ENCODE measurements at places on chromosomes 5 and 9.

DNA sequence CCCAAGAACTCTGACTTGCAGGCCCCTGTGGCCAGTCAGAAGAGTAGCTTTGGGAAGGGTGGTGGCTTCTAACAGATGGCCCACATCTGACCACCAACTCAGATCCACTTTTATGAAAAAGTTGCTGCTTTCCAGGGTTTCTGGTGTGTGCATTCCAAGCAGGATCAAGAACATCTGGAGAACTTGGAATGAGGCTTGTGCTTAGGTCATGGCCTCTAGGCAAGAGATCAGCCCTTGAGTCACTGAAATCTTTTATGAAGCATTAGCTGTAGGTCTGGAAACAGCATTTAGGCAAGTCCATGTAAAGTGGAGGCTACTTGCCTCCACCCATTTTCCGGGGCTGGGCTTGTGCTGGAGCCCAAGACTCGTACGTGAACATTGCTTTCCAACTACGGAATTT is 433.3 kb downstream of the SH3GL2 start:
- DNase-seq: no peak

GRCh38 chr5:65030056-65030455 is 261.3 kb downstream of the CWC27 start:
- no peak for DNase-seq

- no peak for DNase-seq
These were observed 20.7 kb upstream of the ANKRD34B start for GRCh38 chr5:80590766-80591165.

DNA sequence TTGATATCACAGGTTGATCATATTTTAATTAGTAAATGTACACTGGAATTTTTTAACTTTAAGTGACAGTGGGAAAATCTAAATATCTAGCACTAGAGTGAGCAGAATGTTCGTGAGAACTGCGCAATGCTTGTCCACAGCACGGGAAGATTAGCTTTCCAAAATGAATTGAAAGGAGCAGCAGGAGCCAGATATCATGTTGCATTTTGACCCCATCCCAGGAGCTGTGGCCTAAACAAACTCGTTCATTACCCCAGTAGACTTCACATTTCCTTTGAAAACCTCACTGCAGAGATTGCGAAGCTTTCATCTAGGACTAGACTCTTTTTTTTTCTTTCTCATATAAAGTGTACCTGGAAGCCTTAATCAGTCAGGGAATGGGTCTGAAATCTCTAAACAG is 525.8 kb downstream of the CTNND2 start:
- DNase-seq: no peak

GRCh38 chr9:131204285-131204684 is 72.0 kb downstream of the FAM78A start:
- no peak for DNase-seq

GRCh38 chr5:55564721-55565120 is 30.0 kb upstream of the PLPP1 start:
- DNase-seq: no peak

GRCh38 chr5:149036168-149036567 is 26.7 kb downstream of the SH3TC2 start:
- no peak for DNase-seq

DNA sequence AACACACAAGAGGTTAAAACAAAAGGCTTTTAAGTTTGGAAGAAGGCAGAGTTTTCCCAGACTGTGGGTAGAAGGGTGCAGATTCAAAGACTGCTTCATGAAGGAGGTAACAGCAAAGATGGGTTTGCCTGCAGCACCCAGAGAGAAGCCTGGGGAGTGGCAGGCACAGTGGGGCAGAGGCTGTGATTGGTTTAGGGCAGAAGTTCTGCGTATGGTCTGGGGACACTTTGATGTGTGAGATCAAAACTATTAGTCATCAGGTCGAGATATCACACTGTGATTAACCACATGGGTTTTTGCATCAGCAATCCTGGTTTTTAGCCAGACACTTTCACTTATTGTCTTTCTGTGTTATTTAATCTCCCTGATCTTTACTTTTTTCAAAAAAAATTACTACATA is 188.8 kb upstream of the GLRA1 start:
- no peak for DNase-seq

DNA sequence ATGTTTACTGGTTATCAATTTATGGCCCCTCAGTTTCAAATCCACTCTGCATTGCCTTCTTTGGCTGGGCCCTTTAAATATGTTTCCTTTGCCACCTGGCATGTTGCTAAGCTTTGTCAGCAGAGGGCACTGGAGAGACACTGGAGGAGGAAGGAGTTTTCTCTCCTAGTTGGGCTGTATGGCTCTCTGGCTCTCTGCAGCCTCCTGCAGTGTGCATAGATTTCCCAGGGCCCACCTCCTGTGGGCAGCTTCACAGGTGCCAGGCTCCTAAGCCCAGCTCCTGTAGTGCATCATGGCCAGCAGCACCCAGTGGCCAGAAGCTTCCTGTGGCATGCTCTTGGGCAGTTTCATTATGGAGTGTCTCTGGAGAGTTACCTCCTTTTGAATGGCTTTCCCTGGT is 23.3 kb downstream of the CAVIN4 start:
- peak; percentile 73 for DNase-seq

DNA sequence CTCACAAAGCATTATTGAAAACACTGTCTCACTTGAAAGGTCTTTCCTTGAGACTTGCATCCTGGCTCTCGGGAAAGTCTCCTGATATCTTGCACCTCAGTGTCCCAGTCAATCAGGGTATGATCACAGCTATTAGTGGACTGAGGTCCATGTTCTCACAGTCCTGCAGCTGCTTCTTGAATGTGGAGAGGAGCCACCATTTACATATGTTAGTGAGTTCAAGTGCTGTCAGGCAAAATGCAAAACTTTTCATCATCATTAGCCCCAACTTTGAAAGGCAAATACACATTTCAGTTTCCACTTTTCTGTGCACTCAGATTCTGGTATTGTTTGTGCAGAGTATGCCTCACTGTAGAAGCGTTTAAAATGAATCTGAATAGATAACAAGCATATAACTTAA is 111.6 kb downstream of the SNX18 start:
- DNase-seq: no peak

GRCh38 chr5:120907953-120908352 is 443.9 kb downstream of the PRR16 start:
- no peak for DNase-seq

DNA sequence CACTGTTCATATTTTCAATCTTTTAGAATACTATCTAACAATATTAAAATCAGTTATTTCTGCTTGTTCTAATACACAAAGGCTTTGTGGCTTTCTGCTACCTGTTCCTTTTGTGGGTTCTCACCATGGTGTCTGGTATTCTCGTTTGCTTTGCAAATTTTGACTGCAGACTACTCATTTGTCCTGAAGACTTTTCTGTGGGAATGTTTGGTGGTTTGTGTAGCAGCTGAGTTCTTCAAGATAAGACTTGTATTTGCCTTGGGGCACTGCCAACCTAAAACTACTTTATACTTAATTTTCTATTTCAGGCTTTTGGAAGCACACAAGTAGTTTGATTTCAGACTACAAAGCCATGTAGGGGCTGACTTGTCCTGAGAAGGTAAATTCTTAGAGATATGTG is 11.1 kb downstream of the IL33 start:
- no peak for DNase-seq

DNA sequence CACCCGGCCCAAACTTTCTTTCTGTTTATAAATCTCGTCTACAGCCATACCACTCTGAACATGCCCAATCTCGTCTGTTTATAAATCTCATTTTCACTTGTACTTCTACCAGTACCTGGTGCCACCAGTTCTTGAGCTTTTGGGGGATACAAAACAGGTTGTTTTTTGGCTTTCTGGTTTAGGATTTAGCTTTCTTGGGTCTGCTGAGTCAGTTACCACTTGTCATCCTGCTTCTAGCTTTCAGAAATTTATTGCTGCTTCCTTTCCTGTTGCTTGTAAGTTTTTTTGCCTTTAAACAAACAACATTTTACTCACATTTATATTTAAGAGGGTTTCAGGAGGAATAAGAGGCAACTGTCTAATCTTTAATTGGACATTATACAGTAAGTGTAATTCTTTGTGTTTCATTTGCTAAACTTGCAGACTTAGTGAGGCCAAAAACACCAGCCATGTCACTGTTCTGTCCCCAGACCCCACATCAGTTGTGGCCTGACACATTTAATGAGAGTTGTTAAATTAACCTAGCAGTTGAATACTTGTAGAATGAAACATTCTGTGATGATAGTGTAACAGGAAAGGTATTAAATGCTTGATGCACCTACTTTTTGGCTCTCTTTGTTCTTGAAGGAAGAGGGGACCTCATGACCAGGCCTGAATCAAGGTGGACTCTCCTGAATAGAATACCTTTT is 11.8 kb downstream of the NDFIP1 start:
- no peak for DNase-seq

- no peak for DNase-seq
These were observed 235.0 kb downstream of the ROR2 start for GRCh38 chr9:91714874-91715615.

DNA sequence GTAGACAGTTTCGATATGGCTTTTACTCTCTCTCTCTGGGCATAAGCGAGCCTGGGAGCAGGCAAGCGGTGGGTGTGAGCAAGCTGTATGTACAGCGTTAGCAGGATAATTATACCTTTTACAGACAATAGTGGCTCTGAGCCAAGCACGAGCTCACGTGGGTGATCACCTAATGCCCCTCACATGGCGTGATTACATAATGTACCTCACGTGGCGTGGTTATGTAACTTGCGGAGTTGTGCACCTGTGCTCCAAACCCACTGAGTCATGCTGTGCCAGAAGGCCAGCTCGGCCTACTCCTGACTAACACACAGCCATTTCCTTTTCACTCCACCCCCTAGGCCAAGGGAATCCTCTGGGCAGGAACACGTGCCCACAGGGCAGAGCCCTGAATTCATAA is 797.2 kb downstream of the EFNA5 start:
- DNase-seq: no peak

DNA sequence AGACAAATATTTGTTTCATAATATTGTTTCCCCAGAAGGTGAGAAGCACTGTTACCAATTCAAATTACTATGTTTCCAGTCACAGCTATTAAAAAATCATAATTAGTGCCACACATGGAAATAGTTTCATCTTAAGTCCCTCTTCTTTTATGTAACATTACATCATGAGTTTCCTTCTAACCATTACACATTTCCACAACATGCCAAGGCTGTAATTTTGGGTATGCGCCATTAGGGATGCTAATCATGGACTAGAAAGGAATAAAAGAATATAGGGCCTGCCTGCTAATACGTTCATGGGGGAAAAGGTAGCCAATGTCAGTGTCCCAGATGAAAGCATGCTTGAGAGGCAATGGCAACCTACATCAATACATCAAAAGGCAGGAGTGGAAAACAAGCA is 142.5 kb upstream of the LPAR1 start:
- no peak for DNase-seq

GRCh38 chr5:100303216-100303615 is 232.0 kb upstream of the FAM174A start:
- DNase-seq: no peak
